ENCODE measurements at places on chromosomes 3 and 15.

DNA sequence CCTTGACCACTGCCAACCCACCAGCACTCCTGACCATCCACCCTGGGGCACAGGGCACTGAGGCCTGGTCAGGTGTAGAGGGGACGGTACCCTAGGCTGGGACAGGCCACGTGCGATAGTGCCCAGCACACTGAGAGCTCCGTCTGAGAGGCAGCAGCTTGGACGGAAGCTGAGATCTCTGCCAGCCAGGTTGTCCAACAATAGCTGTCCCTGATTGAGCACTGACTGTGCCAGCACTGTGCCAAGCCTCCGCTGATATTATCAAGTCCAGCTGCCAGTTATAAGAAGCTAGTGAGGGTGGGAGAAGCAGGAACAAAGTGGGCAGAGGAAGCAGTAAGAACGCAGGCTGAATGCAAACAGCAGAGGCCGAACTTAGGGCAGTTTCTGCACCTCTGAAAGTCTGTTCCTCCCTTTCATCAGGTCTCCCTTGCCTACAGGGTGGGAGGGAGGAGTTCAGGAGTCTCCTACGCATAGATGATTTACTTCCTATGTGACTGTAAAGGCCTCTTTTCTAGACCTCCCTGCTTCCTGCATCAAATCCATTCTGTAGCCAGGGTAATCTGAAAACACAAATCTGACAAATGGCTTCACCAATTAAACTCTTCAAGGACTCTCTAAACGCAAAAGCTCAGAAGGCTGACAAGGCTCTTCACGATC lies 29.7 kb downstream of the MRPS11 start:
- DNase-seq, result no peak

- no peak for DNase-seq
Measured at GRCh38 chr3:33221241-33221640, 2.6 kb upstream of the SUSD5 start.

DNA sequence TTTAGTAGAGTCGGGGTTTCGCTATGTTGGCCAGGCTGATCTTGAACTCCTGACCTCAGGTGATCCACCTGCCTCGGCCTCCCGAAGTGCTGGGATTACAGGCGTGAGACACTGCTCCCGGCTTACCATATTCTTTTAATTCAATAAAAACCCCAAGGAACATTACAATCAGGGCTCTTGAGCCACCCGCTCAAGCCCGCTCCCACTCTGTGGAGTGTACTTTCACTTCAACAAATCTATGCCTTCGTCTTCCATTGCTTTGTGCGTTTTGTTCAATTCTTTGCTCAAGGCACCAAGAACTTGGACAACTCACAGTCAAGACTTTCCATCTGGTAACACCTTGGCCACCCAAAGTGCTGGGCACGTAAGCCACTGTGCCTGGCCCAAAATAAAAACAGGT lies 63.0 kb upstream of the PPIB start:
- no peak for DNase-seq

DNA sequence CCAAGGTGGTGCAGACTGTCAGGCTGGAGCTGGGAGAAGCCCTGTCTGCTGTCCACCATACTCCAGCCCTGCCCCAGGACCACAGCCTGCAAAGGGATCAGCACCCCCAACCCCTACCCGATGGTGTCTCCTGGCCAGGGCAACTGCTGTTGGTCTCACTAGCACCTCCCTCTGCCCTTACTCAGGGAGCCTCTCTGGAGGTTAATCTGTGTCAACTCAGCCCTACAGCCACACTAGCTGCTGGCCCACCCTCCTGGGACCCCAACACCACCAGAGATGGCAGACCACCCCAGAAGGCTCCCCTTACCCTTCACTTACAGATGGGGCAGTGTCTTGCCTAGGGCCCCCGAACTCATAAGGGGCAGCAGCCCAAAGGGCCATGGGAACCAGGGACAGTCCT lies 65.2 kb downstream of the TLE3 start:
- no peak for DNase-seq

GRCh38 chr3:140859592-140860336 lies 81.9 kb upstream of the SLC25A36 start:
- no peak for DNase-seq

GRCh38 chr3:177337541-177338331 lies 140.5 kb upstream of the TBL1XR1 start:
- no peak for DNase-seq

DNA sequence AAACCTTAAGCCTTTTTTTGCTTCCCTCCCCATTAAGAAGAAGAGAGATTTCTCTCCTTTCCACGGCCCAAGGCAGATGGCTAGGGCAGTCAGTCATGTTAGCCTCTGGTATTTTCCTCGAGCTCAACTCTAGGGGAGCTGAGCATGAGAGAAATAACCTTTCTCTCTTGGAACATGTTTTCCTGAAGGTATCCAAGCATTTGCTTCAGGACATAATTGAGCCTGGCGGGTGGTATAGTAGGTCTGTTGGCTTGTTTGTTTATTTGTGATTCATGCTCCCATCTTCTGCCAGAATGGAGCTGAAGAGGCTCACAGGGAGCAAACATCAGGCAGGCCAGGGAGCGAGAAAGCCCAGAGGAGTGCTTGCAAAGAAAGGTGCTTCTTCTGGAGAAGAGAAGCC lies 102.5 kb downstream of the MESD start:
- no peak for DNase-seq

GRCh38 chr3:111924283-111924682 lies 54.5 kb upstream of the ABHD10 start:
- DNase-seq, result no peak

DNA sequence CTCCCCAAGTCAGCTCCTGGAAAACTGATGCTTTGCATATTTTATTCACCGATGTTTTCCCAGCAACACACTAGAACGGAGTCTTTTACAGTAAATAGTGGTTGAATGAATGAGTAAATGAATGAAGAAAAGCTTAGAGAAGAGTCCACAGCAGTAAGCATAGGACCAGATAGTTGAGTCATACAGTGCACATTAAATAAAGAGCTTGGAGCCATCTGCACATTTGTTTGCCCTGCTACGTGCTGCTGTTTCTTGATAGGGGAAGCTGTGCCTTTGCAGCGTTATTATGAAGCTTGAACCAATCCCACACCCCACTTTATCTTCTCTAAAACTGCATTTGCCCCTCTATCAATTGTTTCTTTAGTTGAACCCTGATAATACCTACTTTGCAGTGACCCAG lies 1.2 kb downstream of the FAM98B start:
- DNase-seq, result peak; percentile 16

DNA sequence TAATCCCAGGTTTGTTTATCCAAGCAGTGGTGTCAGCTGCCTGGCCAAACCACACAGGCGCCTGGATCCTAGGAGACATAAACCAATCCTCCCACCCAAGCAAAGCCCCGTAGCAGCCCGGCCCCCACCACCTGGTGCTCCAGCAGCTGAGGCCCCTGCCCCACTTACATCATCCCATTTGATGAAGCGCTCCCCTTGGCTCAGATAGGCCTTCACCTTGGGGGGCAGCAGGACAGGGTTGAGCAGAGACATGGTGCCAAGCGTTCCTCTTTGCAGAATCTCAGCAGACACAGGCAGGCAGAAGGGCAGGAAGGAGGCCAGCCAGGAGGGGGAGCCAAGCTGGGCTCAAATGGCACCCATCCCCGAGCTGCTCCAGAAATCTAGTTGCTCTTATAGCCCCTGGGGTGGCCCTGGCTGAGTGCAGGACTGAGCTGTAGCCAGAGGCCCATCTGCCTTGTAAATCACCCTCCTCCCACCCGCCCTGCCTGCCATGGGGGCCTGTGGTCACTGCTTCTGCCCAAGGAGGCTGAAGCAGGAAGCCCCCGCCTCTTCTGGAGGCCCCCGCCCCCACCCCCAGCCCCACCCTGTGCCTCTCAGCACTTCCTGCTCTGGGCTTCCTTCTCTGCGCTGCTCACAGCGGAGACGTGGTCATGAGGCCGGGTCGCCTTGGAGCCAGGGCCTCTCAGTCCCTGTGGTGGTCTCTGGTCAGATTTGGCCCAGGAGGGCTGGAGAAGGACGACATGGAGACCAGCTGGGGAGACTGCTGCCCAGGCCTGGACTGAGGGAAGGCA lies at the start of gene PLCB2:
TSS of gene PLCB2 (minus strand) at position 515 of the 791 bp plus-strand sequence. CDS start at position 252, 263 bp downstream.
- no peak for DNase-seq

DNA sequence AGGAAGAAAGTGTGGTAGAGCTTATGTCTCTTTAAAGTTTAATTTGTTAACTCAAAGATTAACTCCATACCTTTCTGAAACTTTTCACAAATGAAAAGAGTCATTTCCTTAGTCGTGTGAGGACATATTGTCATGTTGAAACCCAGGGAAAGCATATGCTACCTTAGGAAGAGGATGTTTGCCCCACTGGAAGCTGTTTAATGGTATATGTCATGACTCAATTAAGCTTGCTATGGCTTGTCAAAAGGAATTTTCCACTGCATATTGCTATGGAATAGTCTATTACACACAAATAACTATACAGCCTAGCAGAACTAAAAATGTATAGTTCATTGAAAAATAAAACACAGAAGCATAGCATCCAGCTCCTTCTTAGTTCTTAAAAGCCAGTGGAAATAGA lies 69.9 kb downstream of the NSUN3 start:
- no peak for DNase-seq

GRCh38 chr3:40179016-40179415 lies 130.5 kb upstream of the EIF1B start:
- peak; percentile 76 for DNase-seq

GRCh38 chr3:64343689-64344430 lies 118.6 kb upstream of the PRICKLE2 start:
- DNase-seq, result no peak

- peak; percentile 69 for DNase-seq
Measured at GRCh38 chr3:173397161-173398110, at the start of gene NLGN1. TSS of gene NLGN1 (plus strand) at chr3:173397744.

- peak; percentile 62 for DNase-seq
Measured at GRCh38 chr3:124034016-124034843, 42.3 kb upstream of the ROPN1 start.

DNA sequence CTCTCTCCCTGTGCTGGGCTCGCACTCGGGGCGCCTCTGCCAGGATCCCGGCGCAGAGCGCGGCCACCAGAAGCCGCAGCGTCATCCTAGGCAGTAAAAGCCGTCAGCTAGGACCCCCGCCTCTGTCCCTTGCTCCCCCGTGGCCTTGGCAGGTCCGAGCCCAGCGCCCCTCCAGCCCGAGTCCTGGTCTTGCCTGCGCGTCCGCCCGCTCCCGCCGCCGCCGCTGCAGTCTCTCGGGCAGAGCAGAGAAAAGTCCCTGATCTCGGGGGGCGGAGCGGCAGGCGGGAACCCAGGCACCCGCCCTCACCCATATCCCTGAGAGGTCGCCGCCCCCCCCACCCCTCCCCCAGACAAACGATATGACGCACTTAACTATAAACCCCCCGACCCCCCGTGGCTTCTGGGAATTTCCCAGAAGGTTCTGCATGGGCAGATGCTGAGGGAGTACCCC lies at the start of gene COL7A1:
TSS of gene COL7A1 (minus strand) at position 255 of the 451 bp plus-strand sequence. CDS start at position 85, 170 bp downstream.
- DNase-seq, result no peak

- no peak for DNase-seq
Measured at GRCh38 chr15:29566914-29567313, 255.4 kb downstream of the TJP1 start.

DNA sequence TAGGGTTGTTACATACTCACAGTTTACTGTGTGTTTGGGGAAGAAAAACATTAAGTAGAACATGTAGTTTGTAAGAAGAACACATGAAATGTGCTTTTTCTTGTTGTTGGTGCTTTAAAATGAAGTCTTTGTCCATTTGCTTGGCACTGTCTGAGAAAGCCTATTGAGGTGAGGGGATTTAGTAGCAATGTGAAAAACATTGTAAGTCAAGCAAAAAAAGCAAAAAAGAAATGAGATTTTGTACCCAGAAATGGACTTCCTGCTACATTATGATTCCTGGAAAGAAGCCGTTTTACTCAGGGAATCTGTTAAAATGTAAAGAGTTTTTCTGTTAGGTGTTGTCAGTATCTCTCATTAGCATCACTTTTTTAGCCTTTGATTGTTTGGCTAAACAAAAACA lies 59.9 kb downstream of the KAT2B start:
- peak; percentile 62 for DNase-seq

DNA sequence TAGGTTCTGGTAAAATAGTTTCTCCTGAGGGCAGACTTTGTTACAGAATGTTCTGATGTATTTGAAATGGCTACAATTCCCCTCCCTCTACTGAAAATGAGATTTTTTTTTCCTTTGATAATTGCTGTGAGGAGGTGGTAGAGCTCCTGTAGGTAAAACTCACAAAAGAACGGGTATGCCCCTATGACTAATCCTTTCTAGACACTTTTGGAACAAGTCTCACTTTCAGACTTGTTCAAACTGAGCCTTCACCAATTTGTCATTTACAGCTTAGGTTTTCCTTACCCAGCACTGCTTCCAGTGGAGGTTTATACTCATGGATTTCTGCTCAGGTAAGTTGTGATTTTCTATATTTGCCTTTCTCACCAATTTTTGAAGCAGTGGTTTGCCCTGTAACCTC lies 115.6 kb downstream of the NLGN1 start:
- no peak for DNase-seq

- no peak for DNase-seq
Measured at GRCh38 chr3:13501056-13501455, 20.9 kb downstream of the HDAC11 start.

- DNase-seq, result no peak
Measured at GRCh38 chr3:39207361-39208186, 15.2 kb upstream of the XIRP1 start.

- DNase-seq, result no peak
Measured at GRCh38 chr15:25407950-25408349, 30.9 kb downstream of the UBE3A start.

DNA sequence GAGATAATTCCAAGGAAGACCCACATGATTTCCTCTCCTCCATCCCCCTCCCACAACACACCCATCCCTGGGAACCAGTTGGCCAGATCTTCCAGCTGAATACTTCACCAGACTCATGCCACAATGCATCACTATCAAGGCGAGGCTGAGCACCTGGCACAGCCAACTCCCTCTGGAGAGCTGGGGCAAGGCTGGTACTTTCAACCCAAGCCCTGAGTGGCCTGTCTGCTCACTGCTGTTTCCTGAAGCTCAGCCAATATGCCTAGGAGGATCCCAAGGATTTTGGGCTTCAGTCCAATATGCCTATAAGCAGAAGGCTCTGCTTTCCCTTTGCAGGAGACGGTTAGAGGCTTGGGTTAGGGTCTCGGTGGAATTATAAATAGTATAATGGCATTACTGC lies 90.9 kb upstream of the NEO1 start:
- DNase-seq, result no peak

DNA sequence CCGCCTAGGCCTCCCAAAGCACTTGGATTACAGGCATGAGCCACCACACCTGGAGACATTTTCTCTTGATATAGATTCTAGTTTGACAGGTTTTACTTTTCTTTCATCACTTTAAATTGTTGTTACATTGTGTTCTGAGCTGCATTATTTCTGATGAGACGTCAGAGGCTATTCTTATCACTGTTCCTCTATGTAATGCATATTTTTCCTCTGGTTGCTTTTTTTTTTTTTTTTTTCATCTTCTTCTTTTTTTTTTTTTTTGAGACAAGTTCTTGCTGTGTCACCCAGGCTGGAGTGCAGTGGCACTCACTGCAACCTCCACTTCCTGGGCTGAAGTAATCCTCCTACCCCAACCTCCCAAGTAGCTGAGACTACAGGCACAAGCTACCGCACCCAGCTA lies 41.2 kb downstream of the TRA2B start:
- no peak for DNase-seq

DNA sequence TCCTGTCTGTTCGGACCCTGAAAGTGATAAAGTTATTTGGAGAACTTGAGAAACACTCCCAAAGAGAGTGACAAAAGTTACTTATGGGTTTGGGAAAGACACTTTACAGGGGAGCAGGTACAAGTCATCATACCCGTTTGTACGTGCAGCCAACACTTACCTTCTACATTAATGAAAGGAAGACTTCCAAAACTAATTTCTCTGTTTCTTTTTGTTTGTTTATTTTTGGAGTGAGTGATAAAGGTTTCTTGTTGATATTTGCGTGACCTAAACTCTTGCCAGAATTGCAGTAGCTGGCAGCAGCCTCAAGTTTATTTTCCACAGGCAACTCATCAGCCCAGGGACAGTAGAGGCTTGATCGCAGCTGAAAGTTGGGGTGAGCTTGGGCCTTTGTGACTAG lies 8.4 kb downstream of the ABHD2 start:
- no peak for DNase-seq
